Activated gamma-delta T cell (primary cell): ENCODE measurements at places on chromosomes 12 and 14.

DNA sequence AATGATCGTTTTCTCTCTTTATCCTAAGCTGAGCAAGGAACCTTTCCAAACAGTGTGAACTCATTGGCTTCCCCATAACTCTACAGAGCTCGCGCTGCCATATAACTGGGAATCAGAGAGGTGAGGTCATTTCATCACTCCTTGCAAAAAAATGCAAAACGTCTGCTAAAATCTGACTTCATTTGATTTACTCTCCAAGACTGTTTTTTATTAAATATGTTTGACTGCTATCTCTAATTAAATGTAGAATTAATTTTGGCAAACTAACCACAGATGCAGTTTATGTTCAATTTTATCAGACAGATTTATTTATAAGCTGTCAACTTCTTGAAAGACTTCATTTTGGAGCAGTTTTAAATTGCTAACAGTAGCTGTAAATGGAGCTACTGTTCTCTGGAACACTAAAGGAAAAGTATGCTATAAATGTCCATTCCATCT, 131.6 kb upstream of the SOX5 start:
- no peak for DNase-seq

GRCh38 chr14:74945852-74946658, 9.3 kb downstream of the PGF start:
- DNase-seq: no peak

DNA sequence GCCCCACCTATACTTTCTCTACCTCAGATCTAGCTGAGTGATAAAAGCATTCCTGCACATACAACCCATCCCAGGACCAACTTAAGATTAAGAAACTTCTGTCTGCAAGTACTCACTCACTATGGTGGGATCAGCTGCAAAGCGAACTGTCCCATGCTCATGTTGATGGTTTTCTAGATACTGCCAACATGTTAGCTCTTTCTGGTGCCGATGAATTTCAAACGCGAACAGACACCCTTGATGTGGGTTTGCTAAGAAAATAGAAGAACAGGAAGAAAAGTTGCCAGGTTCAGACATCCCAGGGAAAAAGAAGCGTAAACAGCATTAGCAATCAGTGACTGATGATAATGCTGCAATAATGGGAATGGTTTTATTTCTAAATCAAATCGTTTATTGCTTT, 1.5 kb upstream of the SLC39A2 start:
- no peak for DNase-seq

- DNase-seq: peak; percentile 64
These were observed 804 bp downstream of the GAPDH start for GRCh38 chr12:6534945-6535696.
